ENCODE measurements at places on chromosomes 6 and 20.

- no peak for DNase-seq
These were observed 35.0 kb upstream of the CD93 start for GRCh38 chr20:23120936-23121750.

DNA sequence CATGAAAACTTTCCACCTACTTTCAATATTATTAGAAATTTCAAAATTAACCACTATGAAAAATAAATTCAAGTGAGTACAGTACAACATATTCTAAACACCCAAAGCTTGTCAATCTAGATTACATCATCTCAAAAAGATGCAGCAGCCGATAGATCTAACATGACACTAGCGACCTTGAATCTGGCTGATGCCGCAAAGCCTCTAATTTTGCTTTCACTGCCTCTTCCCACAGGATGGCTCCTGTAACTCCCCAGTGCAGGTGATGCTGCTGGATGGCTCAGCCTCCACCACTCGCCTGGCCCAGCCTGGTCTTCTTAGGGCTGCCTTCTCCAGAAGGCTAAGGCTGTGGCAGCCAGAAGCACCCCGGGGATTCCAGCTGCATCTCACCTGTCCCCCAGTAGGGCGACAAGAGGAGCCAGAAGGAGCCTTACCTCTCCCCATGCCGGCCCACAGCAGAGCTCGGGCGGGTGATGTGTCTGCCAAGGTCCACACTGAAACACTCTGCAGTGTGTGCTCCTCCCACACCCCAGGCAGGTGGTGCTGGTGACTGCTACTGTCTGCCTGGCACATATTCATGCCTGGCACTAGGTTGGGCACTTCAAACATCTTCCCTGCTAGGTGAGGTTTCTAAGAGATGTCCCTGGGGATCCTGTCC, 82.1 kb downstream of the SLC23A2 start:
- DNase-seq: no peak

DNA sequence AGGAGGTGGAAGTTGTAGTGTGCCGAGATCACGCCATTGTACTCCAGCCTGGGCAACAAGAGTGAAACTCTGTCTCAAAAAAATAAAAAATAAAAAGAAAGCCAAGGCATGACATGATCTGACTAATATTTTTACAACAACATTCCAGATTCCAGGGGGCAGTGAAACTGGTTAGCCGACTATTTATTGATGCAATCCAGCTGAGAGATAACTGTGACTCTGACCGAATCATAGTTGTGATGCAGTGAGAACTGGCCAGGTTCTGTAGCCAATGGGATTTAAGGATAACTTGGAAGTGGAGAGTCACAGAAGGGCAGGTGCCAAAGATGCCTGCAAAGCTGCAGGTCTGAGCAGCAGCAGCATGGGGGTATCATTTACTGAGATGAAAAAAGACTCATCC, 82.9 kb upstream of the TSHZ2 start:
- DNase-seq: no peak

- no peak for DNase-seq
These were observed 222.6 kb upstream of the MARCKS start for GRCh38 chr6:113634352-113635163.

- DNase-seq: no peak
These were observed 34.4 kb upstream of the GCLC start for GRCh38 chr6:53579338-53579737.

DNA sequence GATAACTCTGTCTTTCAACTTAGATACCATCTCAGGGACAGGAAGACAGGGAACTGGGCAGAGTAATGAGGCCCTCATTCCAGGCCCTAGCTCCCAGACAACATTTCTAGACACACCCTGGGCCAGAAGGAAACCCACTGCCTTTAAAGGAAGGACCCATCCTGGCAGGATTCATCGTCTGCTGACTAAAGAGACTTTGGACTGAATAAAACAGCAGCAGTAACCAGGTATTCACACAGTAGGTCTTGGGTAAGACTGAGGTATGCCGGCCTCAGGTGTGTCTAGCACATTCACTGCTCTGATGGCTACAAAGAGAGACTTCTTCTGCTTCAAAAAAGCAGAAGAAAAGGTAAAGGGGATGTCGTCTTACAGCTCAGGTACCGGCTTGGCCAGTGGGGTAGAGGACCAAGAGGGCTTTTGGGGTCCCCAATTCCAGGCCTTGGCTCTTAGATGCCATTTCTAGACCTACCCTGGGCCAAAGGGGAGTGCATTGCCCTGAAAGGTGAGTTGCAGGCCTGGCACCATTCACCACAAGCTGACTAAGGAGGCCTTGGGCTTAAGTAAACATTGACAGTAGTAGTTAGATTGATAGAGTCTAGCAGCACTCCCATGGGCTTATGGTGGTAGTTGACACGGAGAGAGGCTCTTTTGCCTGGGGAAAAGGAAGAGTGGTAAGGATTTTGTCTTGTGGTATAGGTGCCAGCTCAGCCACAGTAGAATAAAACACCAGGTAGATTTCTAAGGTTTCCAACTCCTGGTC, 13.4 kb downstream of the SNX14 start:
- DNase-seq: no peak

- DNase-seq: no peak
These were observed 10.9 kb downstream of the ITPR3 start for GRCh38 chr6:33631971-33632557.

GRCh38 chr20:59006864-59007664, at the start of gene CTSZ:
Gene CTSZ (minus strand): TSS chr20:59007254. CDS start chr20:59007128, 126 bp downstream.
- DNase-seq: peak; percentile 62

- DNase-seq: no peak
These were observed 13.0 kb downstream of the REM1 start for GRCh38 chr20:31488115-31488514.

DNA sequence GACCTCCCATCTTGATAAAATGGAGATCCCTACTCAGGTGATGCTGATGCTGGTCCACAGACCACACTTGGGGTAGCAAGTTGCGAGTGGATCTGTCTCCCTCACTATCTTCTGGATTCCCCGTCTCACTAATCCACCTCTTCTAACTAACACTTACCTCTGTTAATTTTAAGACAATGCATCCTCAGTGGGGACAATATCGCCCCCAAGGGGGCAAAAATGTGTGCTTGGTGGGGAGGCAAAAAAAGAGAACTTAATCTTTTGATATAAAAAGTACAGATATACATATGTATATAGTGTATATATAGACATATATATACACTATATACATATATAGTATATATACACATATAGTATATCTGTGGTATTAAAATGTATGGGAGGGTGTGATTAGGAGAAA, 4.3 kb downstream of the LRFN2 start:
- no peak for DNase-seq

DNA sequence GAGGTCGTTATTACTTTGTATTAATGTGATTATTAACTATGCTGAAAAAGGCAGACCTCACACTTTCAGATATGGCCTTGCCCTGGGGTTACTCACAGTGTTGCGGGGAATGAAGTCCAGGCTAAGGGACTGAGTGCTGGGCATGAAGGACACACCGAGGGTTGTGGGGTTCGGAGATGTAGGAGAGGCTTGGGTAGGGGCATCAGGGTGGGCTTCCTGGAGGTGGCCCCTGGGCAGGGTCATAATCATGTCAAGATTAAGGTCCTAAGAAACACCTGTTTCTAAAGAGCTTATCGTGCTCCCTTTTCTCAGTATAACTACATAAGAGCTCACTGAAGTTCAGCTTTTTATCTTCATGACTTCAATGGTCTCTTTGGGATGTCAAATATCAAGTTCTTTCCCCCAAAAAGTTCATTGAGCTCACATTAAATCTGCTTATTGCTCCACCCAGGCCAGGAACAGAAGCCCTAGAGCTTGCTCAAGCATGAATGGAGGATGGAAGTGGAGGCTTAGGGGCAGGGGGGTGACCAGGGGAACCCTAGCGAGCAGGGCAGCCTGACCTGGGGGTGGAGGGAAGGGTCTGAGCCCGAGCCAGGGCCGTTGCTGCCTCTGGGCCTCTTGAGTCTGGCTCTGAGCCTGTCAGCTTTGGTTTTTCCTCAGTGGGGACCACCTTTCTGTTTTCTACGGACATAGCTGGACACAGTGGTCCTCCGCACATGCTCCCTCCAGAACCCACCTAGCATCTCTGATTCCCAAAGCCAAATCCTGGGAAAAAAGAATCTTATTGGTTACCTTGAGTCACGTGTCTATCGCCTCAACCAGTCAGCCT, 37.3 kb upstream of the TGM2 start:
- no peak for DNase-seq

- DNase-seq: no peak
These were observed 254.8 kb downstream of the FOXC1 start for GRCh38 chr6:1864496-1864895.

GRCh38 chr20:43914311-43915210, at the start of gene TOX2:
Gene TOX2 (plus strand): TSS chr20:43914852. CDS start chr20:43914892, 40 bp downstream.
- DNase-seq: no peak

- DNase-seq: peak; percentile 67
These were observed 34.4 kb downstream of the DSE start for GRCh38 chr6:116405138-116405537.

- no peak for DNase-seq
These were observed 627.8 kb downstream of the DOK5 start for GRCh38 chr20:55103188-55103587.

DNA sequence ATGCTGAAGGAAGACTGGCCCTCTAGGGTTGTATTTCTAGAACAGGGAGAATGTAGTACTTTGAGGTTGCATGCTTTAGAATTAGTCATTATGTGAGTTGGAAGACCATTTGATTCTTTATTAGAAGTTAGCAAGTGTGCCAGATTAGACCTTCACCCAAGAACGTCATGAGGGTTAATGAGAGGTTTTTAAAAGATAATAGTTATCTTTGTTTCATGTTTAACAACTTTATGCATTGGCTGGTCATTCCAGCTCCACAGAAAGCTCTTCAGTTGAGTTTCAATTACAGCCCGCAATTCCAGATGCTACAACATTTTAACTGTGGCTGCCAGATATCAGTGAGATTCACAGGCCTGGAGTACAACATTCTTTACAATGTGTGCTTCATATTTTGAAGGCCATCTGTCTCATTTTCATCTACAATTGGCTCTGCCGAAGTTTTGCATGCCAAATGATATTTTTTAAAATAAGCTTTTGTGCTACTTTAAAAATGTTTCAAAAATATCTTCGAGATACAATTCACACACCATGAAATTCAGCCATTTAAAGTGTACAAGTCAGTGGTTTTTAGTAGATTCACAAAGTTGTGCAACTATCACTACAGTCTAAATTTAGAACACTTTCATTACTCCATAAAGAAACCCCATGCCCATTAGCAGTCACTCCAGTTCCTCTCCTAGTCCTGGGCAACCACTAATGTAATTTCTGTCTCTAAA, 61.1 kb upstream of the FBXO30 start:
- DNase-seq: no peak

DNA sequence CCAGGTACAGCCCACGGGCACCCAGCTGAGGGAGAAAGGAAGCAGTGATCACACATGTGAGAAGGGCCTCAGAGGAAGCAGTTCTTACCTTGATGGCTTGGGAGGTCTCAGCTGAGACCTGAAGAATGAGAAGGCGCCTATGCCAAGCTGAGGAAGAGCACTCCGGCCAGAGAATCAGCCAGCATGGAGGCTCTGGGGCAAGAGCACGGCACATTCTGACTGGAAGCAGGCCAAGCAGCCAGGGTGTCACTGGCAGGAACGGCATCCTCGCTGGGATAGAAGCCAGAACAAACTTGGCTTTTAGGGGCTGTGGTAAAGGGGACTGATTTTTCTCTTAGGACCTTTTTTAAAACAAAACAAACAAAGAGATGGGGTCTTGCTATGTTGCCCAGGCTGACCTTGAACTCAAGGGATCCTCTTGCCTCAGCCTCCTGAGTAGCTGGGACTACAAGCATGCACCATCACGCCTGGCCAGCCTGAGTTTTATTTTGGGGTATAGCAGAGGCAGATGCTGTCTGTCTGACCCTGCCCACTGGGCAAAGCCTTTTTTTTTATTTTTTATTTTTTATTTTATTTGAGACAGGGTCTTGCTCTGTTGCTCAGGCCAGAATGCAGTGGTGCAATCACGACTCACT, 17.6 kb downstream of the GHRH start:
- no peak for DNase-seq

DNA sequence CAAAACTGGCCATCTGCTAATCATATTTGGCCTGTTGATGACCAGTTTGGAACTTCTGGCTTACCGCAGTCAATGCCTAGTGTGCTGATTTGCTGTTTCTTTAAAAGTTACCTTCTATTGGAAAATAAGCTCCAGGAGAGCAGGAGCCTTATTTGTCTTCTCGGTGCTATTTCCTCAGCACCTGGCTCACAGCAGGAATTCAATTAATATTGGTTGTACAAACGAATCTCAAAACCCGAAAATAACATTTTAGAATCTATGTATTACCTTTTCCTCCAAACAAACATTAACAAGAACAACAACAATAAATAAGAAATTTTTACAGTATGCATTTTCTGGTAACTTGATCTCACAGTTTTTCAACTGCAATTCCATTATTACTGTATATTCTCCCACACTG, 1080.7 kb upstream of the MAP3K7 start:
- no peak for DNase-seq

DNA sequence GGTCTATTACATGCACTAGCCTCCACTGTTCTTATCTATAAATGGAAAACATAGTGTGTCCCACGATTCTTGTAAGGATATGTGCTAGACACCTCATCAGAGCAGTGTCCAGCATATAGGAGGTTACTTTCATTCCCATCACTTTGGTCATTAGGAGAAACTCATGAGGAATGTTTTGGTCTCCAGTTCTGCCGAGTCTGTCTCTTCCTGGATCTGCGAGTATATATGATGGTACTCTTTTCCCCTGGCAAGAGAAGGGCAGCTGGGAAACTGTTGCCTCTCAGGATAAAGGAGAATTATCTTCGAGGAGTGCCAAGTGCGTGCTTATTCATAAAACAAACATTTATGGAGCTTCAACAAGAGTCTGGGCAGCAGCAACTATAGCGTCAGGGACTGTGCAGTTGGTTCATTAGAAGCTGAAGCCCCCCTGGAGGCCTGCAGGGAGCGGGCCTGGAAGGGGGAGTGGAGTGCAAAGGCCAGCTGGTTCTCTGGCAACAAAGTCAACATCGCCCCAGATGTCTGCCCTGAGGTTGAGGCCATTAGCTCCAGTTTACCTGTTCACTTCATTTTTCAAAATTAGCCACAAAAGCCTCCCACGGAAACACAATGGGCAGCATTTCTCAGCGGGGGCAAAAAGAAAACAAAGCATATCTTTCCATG, 811.9 kb downstream of the MAFB start:
- DNase-seq: no peak

DNA sequence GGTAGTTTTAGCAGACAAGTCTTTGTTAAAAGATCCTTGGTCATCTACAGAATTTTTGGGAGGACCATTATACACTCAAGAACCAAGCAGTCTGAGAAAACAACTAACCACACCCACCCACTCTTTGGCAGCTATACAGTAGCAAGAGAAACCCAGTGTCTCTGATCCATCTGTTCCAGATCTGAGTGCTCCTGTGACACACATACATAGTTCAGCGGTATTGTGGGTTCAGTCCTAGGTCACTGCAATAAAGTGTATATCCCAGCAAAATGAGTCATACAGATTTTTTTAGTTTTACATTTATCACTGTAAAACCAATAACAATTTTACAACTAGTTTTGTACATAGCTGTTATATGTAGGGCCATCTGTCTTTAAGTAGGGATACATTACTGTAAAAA, 47.4 kb upstream of the PAK5 start:
- DNase-seq: no peak

- no peak for DNase-seq
These were observed 411.9 kb upstream of the SASH1 start for GRCh38 chr6:147930745-147931144.

- DNase-seq: no peak
These were observed 15.0 kb upstream of the CCN6 start for GRCh38 chr6:112038756-112039430.

GRCh38 chr20:53302695-53303412, 290.8 kb downstream of the ZNF217 start:
- no peak for DNase-seq

GRCh38 chr20:63520504-63520933, at the start of gene PPDPF:
Gene PPDPF (plus strand): TSS chr20:63520765. CDS start chr20:63521309, 544 bp downstream.
- DNase-seq: peak; percentile 91

Data from left hindlimb (tissue), 1 donor.